Skeletal muscle tissue (tissue), 5 donors: ENCODE measurements at places on chromosomes 13 and 19. TPM values are rescaled to one million over a fixed set of nuclear protein-coding genes. Genes with fewer than 3 reads are reported as not detected.

ITGBL1 gene
- total RNA-seq: 4.7 TPM

ZNF556 gene
- 19.3 TPM for total RNA-seq

MISP gene
- total RNA-seq: not detected

ZNF85 gene
- 14.6 TPM for total RNA-seq

CD22 gene
- 4.7 TPM for total RNA-seq

RPS15 gene
- total RNA-seq: 354 TPM

SHISA2 gene
- total RNA-seq: 149 TPM

ZNF264 gene
- total RNA-seq: 24.0 TPM

LYPD3 gene
- total RNA-seq: not detected

SIGLEC12 gene
- total RNA-seq: not detected

SHISA7 gene
- total RNA-seq: not detected

FCGBP gene
- 5.7 TPM for total RNA-seq

DLL3 gene
- total RNA-seq: not detected

PSG6 gene
- total RNA-seq: not detected

THSD1 gene
- total RNA-seq: 26.6 TPM

KCNC3 gene
- total RNA-seq: under 0.01 TPM

CYP4F11 gene
- not detected for total RNA-seq

POU2F2 gene
- 0.52 TPM for total RNA-seq

DACT3 gene
- 7.3 TPM for total RNA-seq

LSM14A gene
- total RNA-seq: 54.3 TPM

BEST2 gene
- total RNA-seq: not detected

IGSF23 gene
- not detected for total RNA-seq

TNFSF13B gene
- 1.6 TPM for total RNA-seq

PGLYRP1 gene
- total RNA-seq: 2.1 TPM

FRY gene
- 59.0 TPM for total RNA-seq

ADGRE3 gene
- total RNA-seq: not detected

IGLON5 gene
- not detected for total RNA-seq

UBL5 gene
- 133 TPM for total RNA-seq

RFXAP gene
- 5.2 TPM for total RNA-seq

METTL21C gene
- total RNA-seq: 29.7 TPM

FBXL3 gene
- total RNA-seq: 50.6 TPM
